ENCODE measurements at places on chromosomes 1 and 21.

DNA sequence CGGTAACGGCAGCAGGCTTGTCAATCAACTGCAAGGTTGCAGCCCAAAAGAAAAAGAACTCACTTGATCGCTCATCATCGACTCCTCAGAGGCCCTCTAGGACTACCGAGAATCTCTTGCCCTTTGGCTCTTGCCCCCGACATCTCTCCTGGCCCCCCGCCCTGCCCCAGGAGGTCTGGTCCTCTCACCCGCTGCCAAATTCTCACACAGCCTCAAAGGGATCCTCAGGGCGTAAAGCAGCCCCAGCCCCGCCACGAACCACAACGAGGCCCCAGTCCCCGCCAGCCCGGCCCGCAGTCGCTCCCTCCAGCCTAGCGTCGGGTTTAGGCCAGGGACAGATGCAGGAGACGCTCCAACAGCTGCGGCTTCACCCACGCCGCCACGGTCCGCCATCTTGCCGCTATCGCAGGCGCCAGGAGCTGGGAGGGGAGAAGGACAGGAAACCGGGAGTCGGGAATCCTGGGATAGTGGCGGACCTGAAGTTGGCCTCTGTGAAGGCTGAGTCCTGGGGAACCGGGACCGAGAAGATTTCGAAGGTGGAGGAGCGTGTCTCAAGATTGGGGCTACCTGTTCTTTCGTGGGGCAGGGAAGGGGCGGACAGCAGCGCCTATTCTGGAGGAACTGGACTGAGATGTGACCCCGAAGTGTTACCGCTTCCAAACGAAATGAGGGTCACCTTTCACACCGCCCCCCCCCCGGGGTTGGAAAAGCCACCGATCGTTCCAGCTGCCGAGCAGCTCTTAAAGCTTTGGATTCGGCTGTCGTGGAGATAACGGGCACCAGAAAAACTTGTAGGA, at the start of gene ST7L:
Gene ST7L, minus strand, starts transcription at position 421 of the 797 bp plus-strand sequence. Its CDS starts 28 bp downstream, at position 393.
- peak; percentile 13 for DNase-seq

DNA sequence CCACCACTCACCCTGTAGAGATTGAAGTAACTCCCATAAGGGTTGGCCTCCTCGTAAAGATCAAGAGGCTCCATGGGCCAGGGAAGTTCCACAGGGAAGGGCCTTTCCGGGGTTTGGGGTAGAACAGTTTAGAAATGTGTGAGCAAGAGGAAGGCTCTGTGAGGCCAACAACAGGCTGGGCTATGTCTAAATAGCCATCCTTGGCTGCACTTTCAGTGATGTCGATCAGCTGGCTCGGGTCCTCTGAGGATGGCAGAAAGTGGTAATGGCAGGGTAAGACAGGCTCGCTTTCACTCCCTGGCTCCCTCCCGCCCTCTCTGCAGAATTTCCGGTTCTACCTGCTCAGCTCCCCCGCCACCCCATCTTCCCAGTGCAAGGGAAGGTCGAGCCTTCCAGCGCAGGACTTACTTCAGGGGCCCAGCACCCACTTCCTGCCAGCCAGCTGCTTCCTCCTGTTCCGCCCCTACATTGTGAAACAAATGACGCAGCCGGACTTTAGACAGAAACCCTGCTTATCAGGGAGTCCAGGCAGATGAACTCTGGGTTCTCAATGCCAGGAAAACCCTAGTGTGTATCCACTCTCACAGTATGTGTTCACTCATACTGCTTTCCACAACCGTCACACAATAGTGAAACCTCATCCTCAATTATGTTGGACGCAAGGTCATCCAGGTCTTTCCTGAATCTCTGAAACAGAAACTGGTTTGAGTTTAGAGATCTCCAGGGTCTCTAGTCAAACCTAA, 7.3 kb downstream of the F11R start:
- DNase-seq = no peak

DNA sequence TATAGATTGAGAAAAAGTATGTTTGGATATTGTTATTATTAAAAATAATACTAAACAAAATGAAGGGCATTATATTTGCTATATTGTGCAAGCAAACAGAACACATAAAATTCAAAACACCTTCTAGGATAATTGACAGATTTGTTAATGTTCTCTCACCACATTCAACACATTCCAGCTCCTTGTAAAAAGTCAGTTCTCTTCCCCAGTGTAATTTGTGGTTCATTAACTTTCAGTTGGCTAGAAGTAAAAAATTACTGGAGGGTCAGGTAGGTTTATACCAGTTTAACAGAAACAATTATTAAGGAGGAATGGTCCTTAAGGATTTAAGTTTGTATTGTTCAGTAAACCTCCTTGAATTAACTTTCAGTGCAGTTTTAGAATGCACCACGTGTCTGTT, 1235.3 kb upstream of the ADGRL2 start:
- no peak for DNase-seq

DNA sequence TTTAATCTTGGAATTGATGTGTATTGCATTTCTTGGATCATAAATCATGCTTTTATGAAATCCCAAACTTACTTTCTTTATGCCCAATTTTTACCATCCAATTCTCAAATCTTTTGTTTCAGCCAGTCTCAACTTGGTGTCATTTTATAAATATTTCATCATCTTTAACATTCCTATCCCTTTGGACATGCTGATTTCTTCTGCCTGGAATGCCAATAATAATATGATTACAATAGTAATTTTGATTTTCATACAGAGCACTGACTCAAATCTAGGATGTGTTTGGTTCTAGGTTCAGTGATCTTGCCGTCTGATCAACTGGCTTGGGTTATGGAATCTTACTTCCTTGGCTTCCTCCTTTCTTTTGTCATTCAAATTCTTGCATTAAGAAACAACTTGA, 12.8 kb downstream of the RRP15 start:
- no peak for DNase-seq

DNA sequence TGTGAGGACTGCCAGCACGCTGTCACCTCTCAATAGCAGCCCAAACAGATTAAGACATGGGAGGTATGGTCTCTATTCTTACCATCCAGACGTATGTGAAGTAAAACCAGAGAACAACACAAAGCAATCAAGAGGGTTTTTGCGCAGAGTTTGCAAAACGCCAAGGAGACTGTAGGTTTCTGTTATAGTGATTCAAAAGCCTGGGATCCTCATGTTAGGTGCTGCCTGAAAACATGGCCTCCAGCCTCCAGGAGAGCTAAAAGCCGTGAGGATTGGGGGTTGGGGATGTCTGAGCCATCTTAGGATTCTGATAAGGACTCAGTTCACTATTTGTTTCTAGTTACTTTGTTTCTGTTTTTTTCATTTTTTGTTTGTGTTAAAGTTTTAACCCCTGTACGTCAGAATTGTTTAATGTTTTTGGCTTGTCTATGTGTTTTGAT, 4.2 kb upstream of the CCT8 start:
- DNase-seq = no peak

GRCh38 chr1:86471291-86471690, 2.6 kb downstream of the CLCA1 start:
- no peak for DNase-seq

- peak; percentile 74 for DNase-seq
Observed at GRCh38 chr1:228664399-228664914, 70.8 kb upstream of the RHOU start.

- DNase-seq = no peak
Observed at GRCh38 chr1:6971048-6971447, 185.8 kb downstream of the CAMTA1 start.

Measured in NCI-H1436 (cell line).